ENCODE measurements at places on chromosomes 2 and 18.

GRCh38 chr18:78776151-78776550, 203.5 kb upstream of the SALL3 start:
- DNase-seq: no peak

DNA sequence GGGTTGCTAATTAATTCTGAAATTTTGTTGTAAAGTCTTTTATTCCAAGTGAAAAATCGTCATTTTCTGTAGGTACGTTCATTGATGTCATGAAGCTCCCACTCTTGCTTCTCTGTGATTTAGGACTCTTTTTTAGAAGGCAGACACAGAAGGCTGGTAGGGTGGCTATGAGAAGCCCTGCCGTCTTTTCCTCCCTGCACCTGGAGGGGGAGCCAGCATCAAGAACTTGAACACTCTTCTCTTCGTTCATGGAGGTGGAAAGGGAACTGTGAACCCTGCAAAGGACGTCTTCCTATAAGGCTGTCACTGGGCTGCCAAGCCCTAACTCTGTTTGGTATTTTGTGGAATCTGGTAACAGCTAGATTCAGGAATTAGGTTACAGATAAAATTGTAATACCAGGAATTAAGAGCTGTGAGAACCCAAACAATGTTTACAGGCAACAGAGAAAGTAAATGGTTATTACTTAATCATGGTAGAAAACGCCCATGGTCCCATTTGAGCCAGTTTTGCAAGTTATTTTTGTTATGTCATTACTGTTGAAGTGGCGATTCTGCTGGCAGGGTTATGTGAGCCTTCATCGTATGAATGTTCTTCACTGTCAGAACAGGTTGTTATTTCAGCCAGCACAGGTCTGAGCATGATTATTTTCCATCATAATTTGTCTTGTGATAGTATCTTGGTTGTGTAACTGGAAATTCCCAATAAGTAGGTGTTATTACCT, 112.2 kb downstream of the OSBPL6 start:
- DNase-seq: no peak

DNA sequence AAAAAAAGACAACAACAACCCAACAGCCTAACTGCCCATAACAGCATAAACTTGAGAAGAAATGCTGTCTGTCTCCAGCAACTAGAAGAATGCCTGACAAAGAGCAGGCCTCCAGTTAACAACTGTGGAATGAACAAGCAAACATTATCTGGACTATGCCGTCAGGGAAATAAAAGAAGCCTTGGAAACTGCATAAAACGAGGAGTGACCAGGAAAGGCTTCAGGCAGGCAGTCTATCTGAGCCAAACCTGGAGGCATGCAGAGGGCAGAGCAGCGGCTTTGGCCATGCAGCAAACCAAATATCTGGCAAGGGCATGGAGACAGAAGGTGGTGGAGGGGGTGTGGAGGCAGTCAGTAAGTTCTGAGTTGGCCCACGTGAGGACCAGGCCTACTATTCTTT, 11.1 kb downstream of the HES6 start:
- no peak for DNase-seq

- no peak for DNase-seq
Measured at GRCh38 chr2:170013802-170014551, 164.0 kb upstream of the MYO3B start.

GRCh38 chr18:54775686-54776085, 52.6 kb upstream of the RAB27B start:
- DNase-seq: no peak

DNA sequence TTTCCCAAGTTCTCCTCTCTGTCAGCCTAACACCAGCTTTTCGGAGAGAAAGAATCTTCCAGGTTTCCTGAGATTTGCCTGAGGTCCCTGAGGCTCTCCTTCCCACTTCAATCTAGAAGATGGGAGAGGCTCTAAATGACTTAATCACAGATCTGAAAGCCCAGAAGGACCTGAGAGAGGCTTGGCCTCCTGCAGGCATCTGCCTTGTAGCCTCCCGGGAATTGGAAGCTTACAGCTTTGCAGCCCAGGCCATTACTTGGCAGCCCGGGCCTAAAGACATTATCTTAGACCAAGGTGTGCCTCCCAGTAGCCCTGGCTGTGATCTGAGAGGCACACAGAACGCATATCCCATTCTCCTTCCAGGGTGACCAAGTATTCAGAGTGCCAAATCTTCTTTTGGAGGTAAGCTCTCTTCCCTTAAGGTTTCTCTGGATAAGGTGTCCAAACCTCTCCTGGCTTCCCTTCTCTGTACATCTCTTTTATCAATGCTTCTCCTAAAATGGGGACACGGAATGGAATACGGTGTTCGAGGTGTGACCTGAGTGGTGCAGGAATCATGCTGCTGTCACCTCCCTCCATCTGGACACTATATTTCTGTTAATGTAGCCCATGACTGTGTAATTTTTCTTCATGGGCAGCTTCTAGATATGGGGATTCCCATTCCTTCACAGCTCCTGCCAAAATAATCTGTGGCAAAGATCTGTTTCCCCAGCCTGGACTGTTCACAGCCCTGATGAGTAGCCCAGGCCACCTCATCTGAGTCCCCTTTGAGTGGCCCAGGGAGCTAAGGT, 16.0 kb downstream of the CTIF start:
- no peak for DNase-seq

GRCh38 chr2:189621781-189622180, 39.5 kb upstream of the ASNSD1 start:
- no peak for DNase-seq

DNA sequence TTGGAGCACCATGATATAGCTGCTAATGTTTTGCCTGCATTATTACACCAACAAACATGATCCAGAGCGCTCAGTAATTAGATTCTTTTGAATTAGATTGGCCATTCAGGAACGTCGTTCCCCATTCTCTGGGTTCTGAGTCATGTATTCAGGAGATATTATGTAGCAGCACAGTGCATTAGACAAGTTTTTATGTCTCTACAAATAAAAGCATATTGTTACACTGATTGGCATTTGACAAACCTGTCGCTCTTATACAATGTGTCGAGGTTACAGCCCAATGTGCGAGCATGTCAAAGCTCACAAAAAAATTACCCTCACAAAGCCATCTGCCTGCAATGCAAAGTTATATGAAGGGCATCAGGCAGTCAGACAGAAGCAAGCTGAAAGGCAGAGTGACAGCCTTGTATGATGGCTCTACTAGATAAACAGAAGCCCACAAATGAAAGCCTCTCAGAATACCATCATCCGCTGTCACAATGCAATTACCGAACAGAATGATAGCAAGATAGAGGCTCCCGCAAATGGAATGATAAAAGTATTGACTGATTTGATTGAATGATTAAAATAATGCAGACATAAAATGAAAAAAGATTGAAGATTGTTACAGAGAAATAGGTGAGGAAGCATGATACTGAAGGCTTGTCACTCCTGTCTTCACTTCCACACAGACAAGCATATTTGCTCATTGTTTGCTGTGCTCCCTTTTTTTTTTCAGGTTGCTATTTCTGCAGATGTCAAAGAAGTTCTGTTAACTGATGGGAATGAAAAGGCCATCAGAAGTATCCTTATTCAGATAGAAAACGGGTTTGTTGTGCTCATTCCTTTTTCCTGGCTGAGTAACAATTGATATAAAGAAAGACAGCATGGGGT, 234.6 kb upstream of the SIX3 start:
- DNase-seq: no peak

- no peak for DNase-seq
Measured at GRCh38 chr2:85154048-85154753, 21.0 kb downstream of the TCF7L1 start.

DNA sequence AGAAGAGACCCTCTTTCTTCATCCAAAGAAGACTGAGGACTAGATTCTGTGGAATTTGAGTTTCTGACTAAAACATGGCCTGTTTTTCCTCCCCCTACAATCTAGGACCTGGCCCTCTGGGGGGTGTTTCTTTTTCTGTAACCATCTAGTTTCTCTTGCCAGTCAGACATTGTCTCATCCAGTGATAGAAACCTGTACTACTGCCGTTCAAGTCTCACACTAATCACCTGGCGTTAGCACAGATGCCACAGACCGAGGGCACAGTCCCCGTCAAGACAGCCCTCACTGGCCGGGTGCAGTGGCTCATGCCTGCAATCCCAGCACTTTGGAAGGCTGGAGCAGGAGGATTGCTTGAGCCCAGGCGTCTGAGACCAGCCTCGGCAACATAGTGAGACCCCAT, 126.9 kb upstream of the NDUFV2 start:
- no peak for DNase-seq

- DNase-seq: no peak
Measured at GRCh38 chr2:83894976-83895375, 564.1 kb downstream of the SUCLG1 start.

GRCh38 chr18:61371111-61371510, 37.9 kb downstream of the CDH20 start:
- no peak for DNase-seq

DNA sequence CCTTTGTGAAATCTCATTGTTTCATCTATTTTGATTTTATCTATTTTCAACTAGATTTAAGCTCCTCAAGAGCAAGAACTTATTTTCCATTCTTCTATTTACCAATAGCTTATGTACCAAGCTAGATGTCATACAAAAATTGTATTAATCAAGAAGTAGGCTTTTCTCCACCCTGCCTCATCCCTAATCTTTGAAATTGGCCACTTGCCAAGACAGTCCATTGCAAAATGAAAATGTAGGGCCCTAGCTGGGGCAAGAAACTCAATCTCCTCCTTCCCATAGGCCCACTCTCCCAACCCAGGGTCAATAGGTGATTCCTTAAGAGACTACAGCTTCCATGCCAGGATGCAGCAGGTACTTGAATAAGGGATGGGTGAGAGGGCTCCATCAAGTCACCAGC, 39.3 kb upstream of the STPG4 start:
- DNase-seq: no peak

GRCh38 chr2:119255760-119256581, 32.3 kb downstream of the STEAP3 start:
- no peak for DNase-seq

GRCh38 chr2:12817870-12818269, 101.1 kb downstream of the TRIB2 start:
- no peak for DNase-seq

DNA sequence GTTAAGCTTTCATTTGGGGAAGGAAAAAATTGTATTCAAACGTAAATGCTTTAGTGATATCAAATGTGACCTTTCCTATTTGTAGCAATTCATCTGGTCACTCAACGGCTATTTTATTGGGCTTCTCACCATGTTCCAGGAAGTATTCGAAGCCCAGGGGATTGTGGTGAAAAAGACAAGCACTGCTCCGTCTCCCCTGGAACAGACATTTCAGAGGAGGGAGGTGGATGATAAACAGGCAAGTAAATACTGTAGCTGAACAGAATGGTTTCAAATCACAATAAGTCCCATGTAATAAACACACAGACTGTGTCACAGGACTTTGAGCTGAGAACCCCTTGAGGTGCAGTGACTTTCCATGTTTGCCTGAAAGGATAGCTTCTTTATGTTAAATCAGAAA, 464.7 kb upstream of the HNRNPA3 start:
- DNase-seq: no peak

DNA sequence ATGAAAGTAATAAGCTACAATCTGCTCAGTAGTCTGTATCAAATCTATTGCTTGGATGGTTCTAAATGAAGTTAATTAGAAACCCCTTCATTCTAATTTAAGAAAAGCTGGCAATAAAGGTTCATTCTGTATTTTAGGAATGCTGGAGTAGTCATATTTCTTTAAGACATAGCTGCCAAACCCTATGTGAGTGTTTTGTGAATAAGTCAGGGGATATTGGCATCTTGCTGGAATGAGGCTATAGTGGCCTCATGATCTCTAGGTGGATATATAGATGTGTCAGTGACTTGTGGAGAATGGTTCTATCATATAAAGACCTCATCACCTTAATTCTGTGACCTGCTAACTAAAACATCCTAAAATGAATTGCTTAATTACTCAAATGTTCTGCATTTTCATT, 196.3 kb downstream of the PDE1A start:
- no peak for DNase-seq

DNA sequence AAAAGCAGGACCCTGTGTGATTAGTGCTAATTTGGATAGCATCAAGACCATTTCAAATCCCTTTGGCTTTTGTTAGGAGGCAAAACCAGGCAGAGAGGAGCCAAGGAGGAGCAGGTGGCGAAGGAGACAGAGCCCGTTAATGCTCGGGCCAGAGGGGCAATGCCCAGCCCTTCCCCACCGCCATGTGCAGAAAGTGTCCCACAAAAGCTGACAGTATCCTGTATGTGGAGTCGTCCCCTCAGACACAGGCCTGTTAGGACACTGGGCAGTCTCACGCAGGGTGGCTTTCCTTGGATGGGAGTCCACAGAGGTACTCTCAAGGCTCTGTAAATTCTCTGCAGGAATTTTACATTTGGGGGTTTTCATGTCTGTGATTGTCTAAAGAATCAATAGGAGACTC, 44.8 kb upstream of the TFCP2L1 start:
- no peak for DNase-seq

DNA sequence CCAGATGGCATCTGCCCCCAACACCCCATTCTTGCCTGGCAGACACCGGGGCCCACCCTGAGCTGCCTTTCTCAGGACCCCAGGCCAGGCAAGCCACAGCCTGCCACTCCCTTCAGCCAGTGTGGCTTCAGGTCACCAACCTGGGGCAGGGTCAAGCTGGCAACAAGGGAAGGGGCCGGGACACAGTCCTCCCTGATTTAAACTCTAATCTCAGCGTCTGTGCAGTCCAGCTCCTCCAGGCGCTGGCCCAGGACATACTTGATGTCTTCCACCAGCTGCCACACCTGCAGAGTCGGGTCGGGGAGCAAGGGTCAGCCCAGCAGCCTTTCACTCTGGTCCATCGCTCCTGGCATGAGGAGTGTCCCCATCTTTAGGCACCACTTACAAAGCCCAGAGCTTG, 29.0 kb upstream of the ALPP start:
- DNase-seq: no peak

DNA sequence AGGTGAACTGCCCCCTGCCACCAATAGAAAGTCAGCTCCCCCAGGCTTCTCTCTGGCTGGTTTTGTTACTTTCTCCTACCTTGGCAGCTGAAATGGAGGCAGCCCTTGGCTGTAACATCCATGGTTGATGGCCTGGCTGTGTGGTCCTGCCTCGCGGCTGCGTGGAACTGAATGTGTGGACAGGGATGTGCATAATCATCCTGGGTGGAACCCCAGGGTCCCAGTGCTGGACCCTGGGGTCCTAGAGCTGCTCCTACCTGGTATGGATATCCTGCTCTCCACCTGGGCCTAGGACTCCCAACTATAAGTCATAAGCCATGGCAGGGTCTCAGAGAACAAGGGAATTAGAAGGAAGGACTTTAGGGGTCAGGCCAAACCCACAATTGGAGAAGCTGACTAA, 93.5 kb downstream of the CAPN13 start:
- no peak for DNase-seq

- no peak for DNase-seq
Measured at GRCh38 chr2:150188177-150188576, 299.3 kb downstream of the RND3 start.

DNA sequence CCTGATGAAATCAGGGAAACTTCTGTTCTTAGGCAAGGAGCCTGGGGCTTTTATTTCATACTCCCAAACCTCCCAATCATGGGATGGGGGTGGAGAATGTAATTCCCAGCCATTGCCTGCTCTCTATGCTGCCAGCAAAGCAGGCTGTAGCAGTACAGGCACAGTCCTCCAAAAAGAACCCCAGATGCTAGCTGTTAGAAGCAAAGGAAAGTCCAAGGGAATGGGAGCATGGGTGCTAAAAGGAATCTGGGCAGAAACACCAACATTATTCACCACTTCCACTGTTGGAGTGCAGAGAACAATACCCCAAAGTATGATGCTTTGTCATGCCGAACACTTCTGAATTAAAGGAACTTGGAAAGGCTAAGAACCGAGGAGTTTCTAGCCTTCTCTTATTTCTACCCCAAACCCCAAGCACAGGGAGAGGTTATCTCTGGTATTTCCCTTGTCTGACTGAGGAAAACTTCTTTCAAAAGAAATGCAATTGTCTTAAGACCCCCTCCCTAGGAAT, 24.7 kb downstream of the MDH1 start:
- no peak for DNase-seq

All from CD4-positive, alpha-beta T cell (primary cell).